AG09309 (cell line): ENCODE measurements at places on chromosomes 7 and 10.

GRCh38 chr10:15543994-15544393 is 172.9 kb upstream of the FAM171A1 start:
- DNase-seq: no peak

- DNase-seq: no peak
Measured at GRCh38 chr7:104185346-104185745, 22.5 kb downstream of the ORC5 start.

DNA sequence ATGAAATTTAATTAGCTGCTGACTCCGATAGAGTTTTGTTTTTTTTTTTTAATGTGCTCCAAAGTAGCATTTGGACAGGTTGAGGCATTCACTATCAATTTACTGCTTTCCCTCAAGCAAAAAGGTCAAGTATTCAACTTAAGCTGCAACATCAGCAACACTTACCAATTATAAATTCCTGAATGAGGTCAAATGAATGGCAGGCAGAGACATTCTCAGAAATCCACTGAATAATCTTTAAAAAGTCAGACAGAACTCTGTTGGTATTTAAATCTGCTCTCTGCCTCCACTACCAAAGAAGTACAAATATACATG is 62.8 kb downstream of the GSAP start:
- no peak for DNase-seq

GRCh38 chr7:138289864-138290263 is 170.2 kb upstream of the TRIM24 start:
- no peak for DNase-seq

DNA sequence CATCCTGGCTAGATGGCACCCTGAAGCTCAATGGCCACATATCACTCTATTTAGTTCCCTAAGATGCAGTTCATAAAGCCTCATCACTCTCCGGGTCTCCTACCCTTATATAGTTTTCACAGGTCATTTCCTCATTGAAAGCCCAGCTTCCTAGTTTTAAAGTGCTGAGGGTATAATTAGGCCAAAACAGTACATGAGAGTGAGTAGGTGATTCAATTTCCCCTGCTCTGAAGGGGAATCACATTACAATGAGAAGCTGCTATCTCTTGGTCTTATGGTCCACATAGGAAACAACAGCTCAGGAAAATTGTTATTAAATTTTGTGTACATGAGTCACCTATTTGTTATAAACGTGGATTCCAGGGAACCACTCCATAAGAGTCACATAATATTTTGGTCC is 162.0 kb downstream of the SEMA3E start:
- no peak for DNase-seq

DNA sequence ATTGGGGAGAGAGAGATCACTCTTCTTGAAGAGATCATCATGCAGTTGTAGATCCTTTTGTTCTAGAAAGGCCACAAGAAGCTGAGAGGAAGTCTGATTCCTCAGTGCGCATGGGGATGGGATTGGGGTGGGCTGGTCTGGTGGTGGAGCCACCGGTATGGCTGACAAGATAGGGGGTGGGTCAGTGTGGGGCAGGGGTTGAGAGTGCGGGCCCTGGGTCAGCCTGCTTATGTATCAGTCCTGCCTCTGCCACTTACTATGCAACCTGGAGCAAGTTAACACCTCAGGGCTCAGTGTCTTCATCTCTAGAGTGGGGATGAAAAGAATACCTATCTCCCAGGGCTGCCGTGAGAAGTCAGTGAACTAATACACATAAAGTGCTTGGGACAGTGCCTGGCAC is 8.0 kb downstream of the SMARCD3 start:
- DNase-seq: no peak

DNA sequence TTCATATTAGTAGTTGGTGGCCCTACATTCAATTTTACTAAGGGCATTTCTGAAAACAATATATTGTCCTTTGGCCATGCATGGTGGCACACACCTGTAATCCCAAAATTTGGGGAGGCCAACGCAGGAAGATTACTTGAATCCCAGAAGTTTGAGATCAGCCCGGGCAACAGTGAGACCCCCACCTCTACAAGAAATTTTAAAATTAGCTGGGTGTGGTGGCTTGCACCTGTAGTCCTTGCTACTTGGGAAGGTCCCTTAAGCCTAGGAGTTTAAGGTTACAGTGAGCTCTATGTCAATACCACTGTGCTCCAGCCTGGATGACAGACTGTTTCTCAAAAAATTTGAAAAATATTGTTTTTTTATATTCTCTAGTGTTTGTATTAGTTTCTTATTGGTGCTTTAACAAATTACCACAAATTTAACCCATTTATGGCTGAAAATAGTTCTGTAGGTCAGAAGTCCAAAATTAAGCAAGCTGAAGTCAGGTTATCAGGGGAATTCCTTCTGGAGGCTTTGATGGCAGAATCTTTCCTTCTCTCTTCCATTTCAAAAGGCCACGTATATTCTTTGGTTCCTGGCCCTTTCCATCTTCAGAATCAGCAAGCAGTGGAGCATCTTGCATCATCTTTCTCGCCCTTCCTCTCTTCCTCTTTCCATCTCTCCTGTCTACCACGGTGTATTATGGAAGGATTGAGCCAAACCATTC is 12.4 kb downstream of the CBX3 start:
- no peak for DNase-seq

DNA sequence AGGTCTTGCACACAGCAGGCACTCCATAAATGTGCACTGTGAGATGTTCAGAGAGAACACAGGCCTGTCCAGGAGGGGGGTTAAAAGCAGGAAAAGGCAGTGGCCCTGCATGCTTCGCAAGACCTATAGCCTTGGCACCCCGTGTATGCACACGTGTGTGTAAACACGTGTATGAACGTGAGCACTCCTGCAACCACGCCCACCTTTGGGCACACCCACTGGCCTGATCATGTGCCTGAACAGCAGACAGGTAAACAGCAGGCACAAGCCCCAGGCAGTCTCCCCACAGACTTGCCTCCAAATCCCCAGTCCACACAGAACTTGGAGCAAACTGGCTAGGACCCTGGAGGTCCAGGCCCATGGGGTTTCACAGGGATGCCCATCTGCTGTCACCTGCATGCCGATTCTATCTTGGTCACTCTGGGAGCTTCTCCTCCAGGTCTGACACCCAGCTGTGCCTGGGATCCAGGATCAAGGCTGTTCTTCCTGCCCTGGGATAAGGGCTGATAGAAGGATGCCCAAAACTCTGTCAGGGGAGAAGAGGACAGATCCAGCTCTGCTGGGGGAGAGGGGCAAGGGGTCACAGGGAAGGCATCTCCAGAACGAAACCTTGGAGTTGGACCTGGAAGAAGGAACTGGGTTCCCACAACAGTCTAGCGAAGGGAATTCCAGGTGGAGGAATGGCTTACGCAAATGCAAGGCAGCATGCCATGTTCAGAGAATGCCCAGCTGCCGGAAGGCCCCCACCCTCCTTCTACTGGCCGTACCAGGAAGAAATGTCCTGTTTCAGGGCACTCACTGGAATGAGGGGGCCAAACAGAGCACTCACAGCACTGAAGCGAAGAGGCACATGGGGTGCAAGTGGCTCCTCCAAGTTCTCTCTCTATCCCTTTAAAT is 14.3 kb upstream of the ZMIZ1 start:
- no peak for DNase-seq

- no peak for DNase-seq
Measured at GRCh38 chr7:157224627-157225026, 85.9 kb downstream of the UBE3C start.

DNA sequence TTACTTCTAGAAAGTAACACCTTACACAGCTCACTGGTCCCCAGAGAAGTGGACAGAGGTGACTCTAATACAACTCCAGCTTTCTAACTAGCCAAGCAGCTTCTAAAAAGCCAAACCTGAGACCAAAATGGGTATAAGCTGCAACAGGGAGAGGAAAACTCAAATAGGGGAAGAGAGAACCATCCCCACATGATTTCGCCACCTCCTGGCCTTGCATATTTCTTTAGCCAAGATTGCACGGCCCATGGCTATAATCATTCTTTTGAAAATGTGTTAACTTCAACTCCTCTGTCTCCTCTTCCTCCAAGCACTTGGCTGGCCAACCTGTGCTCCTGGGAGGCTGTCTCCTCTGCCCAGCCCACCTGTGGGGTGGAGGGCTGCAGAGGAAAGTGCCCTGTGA is 28.7 kb downstream of the NUP42 start:
- no peak for DNase-seq

DNA sequence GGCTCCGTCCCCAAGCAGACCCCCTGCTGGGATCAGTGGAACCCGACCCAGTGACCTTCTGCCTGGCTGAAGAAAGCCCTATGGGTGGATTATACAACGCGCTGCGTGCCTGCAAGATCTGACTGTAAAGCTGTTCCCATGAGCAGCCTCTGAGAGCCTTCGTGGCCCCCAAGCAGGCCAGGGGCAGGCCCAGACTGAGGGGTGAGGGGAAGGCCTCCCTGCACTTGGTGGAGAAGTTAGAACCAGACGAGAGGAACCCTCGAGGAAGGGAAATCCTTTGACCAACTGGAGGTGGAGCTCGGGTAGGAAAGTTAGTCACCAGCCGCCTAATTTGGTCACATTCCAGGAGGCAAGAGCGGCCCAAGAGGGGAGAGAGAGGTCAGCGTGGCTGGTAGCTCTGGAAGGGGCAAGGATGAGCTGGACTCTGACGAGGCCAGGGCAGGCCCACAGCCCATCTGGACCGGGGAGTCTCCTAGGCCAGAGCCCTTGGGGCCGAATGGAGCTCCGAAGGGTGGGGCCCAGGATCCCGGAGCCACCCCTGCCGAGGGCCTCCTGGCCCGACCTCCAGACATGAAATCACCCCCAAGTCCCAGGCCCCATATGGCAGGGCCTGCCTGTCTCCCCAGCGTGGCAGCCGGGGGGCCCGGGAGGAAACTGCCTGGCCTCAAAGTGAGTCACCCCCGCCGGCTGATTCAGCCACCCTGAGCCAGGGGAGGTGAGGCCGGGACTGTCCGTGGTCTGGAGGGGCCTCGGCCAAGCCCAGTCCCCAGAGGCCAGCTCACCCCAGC is 23.3 kb upstream of the PDGFA start:
- peak; percentile 79 for DNase-seq

DNA sequence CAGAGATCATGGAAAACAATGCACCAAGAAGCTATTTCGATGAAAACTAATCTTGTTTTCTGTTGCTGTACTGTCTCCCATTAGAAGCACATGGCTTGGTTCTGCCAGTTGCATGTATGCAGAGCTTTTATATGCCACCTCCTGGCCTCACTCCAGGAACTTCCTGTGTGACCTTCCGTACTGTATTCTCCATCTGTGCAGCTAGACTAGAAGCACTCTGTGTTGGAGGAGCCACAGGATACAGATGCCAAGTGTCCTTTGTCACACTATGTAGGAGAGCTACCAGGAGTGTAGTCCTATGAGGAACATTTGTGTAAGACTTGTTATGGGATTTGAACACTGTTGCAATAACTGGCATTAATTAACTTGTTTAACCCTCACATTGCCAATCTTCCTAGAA is 503.5 kb upstream of the TPK1 start:
- DNase-seq: no peak

- no peak for DNase-seq
Measured at GRCh38 chr10:87519582-87519981, 14.9 kb downstream of the MINPP1 start.

DNA sequence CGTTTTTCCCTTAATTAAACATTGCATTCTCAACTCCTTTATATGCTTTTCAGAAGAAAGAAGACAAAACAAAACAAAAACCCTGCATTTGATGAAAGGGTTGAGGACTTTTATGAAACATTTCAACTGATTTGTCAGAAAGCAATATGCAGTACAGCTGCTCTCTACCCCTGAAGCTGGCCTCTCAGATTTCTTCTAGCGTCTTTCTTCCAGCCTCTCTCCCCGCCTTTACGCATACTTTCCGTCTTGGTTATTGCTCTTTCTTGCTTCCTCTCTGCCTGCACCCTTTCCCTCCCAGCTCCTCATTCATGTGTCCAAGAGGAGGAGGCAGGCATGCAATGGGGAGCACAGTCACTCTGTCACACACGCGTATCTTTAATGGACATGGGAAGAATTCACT is 91.0 kb upstream of the COL1A2 start:
- DNase-seq: no peak

DNA sequence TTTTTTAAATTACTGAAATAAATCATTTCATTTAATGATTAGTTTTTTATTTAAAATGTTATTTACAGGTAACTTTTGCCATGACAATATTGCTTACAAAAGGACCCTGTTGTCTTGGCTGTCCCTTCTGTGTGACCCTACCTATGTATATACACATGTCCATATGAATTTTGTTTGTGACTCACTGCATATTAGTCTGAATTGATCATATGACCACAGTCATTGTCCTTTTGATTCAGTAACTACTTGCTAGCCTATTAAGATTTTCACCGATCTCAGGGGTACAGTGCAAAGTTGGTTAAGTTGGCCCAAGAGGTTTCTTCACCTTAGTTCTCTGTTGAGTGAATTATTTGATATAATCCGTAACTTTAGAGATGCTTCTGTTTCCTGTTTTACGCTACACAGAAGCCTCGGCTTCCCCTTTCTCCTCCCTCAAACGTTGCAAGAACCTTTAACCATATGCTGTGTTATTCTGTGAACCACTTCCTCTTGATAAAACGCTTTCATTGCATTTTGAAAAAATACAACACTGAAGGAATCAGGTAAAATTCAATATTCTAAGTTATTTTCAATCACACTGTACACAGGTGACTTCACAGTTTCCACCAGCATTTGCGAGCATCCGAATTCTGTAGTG is 43.9 kb downstream of the APBB1IP start:
- no peak for DNase-seq

GRCh38 chr10:99582255-99582770 is 37.9 kb downstream of the SLC25A28 start:
- no peak for DNase-seq

DNA sequence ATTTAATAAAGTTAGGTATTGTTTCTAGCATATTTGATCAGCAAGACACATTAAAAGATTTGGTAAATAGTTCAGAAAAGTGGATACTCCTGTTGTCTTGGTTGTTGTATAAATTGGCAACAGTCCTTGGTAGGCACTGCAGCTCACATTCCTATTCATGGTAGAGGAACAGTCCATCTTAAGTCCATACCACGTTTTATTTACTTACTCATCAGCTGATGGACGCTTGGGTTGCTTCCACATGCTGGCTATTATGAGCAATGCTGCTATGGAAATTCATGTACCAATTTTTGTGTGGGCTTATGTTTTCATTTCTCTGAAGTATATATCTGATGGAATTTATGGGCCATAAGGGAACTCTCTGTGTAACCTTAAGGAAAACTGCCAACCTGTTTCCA is 43.3 kb downstream of the C10orf120 start:
- DNase-seq: no peak

DNA sequence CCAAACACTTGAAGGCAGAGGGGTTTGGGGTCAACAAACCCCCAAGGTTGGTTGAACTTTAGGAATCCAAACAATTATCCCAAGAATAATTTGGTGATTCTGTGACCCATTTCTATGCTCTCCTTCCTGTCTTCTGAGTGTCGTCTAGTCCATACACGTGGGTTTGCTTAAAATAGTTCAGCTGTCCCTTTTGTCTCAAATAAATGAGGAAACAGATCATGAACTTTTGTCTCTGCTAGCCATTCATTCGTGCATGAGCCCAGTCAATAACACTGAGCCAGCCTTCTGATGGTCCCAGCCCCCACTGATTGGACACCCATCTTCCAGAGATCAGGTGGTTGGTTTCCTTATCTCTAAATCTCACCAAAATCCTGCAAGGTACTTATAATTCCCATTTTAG is 255.4 kb downstream of the PRPF18 start:
- no peak for DNase-seq
